SK-MEL-5 (cell line): ENCODE measurements at places on chromosomes 13 and 19.

- no peak for DNase-seq
Observed at GRCh38 chr13:99590519-99591011, 89.3 kb downstream of the TM9SF2 start.

GRCh38 chr19:596263-596655, 6.6 kb downstream of the HCN2 start:
- DNase-seq: no peak

DNA sequence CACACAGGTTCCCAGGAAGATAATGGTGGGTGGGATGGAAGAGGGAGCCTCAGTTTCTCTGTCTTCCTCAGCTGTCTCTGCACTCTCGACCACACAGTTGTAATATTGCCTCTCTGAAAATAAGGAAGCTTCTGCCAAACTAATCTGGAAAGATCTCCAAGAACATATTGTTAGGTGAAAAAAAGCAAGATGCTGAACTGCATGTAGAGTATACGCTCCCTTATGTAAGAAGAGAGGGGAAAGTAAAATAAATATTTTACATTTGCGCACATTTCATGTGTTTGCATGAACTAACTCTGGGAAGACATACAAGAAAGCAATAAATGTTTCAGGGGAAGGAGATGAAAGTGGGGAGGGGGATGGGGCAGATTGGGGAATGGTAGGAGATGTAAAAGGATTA, 41.9 kb upstream of the CACNA1A start:
- DNase-seq: no peak

DNA sequence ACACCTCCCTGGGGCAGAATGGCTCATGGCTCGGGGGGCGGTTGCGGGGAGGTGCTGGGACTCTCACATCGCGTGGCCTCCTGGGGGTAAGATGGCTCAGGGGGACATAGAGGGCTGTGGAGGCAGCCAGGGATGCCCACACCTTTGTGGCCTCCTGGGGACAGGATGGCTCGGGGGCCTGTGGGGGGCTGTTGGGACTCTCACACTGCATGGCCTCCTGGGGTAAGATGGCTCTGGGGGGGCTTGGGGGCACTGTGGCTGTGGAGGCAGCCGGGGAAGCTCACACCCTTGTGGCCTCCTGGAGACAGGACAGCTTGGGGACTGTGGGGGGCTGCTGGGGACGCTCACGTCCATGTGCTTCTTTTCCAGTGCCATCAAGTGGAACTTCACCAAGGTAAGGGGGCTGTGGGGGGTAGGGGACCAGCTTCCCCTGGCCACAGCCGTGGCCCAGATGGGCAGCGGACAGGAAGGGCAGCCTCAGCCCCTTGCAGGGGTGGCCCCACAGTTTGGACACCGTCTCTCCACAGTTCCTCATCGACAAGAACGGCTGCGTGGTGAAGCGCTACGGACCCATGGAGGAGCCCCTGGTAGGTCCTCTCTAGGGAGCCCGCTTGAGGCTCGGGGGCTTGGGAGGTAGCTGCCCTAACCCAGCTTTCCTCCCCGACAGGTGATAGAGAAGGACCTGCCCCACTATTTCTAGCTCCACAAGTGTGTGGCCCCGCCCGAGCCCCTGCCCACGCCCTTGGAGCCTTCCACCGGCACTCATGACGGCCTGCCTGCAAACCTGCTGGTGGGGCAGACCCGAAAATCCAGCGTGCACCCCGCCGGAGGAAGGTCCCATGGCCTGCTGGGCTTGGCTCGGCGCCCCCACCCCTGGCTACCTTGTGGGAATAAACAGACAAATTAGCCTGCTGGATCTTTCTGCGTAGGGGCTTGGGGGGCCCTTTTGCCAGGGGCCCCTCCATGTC, 2.4 kb downstream of the GPX4 start:
- no peak for DNase-seq

- DNase-seq: no peak
Observed at GRCh38 chr13:36718686-36719085, 44.9 kb downstream of the SERTM1 start.

- peak; percentile 33 for DNase-seq
Observed at GRCh38 chr13:67841071-67841470, 610.9 kb upstream of the PCDH9 start.

DNA sequence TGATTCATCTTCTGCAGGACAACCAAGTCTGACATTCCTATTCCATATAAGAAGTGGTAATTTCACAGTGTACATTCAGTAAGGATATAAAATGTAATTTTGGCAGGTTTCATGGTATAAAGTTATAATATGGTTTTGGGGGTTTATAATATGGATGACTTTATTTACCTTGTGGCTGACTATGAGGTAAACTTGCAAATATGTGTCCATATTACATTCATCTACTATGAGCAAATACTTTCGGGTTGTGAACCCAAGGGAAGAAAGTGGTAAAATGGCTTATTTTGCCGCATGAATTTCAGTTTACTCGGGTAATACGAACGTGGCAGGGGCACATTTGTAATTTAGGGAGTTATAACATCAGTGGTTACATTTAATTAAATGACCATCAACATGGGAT, 86.7 kb upstream of the TNFSF11 start:
- DNase-seq: no peak

GRCh38 chr19:18674616-18675015, 8.9 kb upstream of the CRTC1 start:
- DNase-seq: no peak

- DNase-seq: no peak
Observed at GRCh38 chr13:66532146-66532545, 698.0 kb downstream of the PCDH9 start.

DNA sequence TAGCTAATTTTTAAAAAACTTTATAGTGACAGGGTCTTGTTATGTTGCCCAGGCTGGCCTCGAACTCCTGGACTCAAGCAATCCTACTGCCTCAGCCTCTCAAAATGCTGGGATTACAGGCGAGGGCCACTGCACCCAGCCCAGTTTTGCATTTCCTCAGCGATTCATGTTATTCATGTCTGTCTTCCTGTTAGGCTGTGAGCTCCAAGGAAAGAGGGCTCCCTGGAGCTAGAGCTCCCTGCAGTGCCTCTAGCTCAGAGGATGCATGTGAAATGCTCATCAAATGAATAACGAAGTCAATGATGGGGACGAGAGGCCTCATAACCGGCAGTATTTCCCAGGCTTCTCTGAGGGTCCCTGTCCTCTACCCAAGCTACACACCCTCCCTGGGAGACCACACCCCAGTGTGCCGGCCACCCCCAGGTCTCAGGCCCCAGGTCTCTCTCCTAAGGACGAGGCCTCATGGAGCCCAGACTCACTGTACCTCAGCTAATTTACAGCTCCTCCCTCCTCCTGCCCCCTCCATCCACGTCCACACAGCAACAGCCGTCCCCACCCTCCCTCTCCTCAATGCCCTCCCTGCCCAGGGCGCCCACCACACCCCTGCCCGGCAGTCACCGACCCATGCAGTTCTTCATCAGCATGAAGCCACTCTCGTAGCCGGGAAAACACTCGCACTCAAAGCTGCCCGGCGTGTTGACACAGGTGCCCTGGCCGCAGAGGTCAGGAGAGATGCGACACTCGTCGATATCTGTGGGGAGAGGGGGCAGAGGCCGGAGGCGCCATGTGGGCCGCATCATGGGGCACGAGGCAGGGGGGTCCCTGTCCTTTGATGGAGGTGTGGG, 28.5 kb downstream of the FBN3 start:
- no peak for DNase-seq

DNA sequence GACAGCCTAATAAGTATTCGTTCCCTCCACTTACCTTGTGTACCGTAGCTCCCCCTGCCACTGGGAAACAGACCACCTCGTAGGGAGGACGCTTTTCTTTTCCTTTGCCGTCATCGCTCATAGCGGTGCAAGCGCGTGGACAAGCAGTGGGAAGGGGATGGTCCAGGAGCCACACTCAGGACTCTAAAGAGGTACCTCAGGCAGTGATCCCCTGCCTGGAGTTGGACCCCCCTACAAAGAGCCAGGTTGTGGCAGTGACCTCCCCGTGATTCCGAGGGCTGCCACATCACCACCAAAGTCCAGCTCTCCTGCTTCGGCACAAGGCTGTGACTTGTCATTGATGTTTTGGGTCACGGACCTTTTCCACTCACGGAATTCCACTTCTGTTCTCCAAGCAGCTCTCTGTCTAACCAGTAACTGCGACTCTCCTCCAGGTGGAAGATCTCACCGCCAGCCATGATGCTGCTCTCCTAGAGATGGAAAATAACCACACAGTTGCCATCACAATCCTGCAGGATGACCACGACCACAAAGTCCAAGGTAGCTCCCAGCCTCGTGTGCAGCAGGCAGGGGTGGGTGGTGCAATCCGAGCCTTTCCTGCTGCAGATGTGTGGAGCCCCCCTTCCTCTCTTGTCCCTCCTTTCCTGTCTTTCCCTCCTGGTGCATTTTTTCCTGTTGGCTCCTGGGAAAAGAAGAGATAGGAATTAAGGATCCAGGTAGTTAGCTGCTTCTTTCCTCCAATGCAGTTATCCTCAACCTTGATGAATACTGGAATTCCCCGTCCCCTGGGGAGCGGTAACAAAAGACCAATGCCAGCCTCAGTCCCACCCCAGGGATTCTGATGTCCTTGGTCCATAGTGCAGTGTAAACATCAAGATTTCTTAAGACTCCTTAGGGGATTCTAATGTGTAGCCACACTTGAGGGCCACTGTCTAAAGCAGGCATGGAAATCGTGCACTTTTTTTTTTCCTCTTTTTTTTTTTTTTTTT, 107.7 kb downstream of the SLC7A1 start:
- DNase-seq: no peak

- DNase-seq: peak; percentile 54
Observed at GRCh38 chr13:46387064-46387851, at the start of gene RUBCNL. Gene RUBCNL (minus strand): TSS chr13:46387252. CDS start chr13:46372475, 14,777 bp downstream.

DNA sequence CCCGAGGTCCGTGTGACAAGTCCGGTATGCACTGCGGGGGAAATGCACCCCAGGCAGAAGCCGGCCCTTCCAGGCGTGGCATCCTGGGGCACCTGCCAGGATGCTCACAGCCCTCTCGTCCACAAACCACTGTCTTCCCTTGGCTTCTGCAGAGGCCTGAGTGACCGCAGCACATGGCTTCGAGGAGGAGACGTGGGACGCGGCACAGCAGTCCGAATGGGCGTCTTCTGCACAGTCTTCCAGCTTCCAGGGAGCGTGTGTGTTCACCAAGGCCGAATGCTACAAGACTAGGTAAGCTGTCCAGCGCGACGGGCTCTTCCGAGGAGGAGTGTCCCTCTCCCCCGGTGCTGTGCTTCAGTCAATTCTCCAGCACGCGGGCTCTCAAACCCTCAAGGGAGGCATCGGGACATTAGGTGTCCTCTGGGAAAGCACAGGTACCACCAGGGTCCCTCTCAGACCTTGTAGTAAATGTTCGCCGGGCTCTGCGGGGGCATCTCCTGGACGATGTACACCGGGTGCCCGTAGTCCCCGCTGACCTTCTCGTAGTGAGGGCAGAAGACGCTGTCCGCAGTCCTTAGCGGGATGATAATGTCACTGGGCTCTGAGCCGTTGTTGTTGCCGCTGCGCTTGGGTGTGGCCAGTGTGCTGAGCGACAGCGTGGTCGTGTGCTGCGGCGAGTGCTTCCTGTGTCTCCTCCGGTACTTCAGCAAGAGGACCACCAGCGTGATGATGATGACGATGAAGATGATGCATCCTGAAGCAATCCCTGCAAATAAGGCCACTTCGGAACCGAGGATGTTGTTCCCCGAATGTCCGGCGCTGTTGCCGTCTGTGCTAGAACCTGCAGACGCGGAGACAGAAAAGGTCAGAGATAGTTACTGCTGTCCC, 42.6 kb downstream of the EFNB2 start:
- no peak for DNase-seq

DNA sequence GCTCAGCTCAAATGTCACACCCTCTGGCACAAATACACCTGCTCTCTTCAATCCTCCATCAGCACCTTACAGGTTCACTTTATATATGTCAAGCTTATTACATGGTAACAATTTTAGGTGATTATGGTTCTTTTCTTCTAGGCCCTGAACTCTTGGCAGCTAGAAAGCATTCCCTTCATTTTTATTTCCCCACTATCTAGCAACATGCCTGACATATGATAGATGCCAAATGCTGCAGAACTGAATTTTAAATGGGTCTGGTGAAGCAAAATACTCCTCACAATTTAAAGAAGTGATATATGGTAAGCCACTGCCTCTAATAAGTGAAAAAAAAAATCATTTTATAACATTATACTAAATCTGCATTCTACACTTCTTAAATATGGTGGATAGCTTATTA, 95.2 kb downstream of the USP12 start:
- no peak for DNase-seq

DNA sequence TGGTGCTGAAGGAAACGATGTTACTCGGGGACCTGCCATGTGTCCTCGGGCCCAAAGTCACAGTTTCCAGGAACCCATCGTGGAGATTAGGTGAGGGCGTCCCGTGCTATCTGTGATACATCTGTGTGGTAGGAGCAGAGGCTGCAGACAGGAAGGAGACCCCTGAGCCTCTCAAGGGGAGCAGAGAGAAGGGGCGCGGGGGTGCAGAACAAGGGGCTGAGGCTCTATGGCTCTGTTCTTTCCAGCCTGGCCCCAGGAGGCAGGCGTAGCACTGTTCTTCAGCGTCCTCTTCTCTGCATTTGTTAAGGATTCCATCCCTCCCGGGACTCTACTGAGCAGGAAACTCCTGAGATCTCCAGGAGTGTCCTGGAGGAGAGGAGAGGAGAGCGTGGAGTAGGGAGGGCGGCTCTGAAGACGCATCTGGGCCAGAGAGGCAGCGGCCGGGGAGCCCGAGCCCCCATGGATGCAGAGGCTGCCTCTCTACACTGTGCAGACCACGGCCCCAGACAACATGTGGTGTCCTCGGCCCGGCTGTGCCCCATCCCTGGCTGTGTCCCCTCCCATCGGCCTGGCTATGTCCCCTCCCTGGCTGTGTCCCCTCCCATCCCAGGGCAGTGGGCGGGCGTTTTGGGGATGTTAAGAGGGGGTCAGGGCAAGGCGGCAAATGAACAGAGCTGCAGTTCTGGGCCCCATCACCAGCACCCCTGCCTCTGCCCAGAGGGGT, 118.0 kb downstream of the ATP11A start:
- no peak for DNase-seq

DNA sequence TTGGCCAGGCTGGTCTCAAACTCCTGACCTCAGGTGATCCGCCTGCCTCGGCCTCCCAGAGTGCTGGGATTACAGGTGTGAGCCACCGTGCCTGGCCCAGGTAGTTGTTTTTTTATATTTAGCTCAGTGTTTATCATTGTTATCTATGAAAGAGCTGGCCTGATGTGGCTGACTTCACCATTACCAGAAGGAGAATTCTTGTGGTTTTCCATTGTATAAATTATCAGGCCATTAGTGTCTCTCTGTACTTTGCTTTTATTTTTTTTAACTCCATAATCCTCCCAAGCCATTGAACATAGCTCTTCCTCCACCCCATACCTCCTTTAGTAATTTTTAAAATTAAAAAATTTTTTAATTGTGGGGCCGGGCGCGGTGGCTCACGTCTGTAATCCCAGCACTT, 24.2 kb downstream of the CERS4 start:
- DNase-seq: no peak

GRCh38 chr19:10478476-10478875, 24.7 kb downstream of the KEAP1 start:
- no peak for DNase-seq

- peak; percentile 37 for DNase-seq
Observed at GRCh38 chr13:31234729-31235128, 35.0 kb downstream of the B3GLCT start.

GRCh38 chr19:383040-383439, 25.9 kb downstream of the C2CD4C start:
- DNase-seq: no peak

GRCh38 chr19:7871437-7872305, 2.5 kb downstream of the PRR36 start:
- DNase-seq: peak; percentile 94
